ENCODE measurements at places on chromosomes 12 and 14. TPM values are rescaled to one million over a fixed set of nuclear protein-coding genes. Genes with fewer than 3 reads are reported as not detected.

Gene GARIN6
- polyA plus RNA-seq = not detected

Gene SERPINA10
- 0.11 TPM for polyA plus RNA-seq

Gene RHEBL1
- polyA plus RNA-seq = 2.1 TPM

- DNase-seq = no peak
These were observed 153.3 kb downstream of the PRKCH start for GRCh38 chr14:61474701-61475100.

- no peak for DNase-seq
These were observed 63.1 kb upstream of the SOX5 start for GRCh38 chr12:24012528-24012927.

GRCh38 chr14:23929822-23930294, 23.7 kb upstream of the DHRS4 start:
- DNase-seq = no peak

GRCh38 chr12:20523658-20524057, 155.3 kb downstream of the PDE3A start:
- no peak for DNase-seq
